ENCODE measurements at places on chromosomes 16 and 17.

DNA sequence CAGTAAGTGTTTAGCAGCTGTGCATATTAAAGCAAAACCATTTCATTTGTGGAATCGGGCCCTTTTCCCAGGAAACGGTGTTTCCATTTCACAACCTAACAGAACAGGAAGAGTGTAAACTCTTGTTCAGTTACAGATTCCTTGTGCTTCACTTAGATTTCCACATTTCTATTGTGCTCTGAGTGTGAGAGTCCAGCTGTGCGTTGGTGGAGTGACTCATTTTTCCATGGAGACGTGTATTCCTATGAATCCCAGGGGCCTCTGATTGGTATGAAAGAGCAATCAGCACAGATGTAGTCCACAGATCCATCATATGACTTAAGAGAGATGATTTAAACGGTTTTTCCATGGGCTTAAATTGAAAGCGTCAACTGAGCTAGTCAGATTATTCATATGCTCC is 13.3 kb upstream of the CAVIN1 start:
- DNase-seq = no peak

- no peak for DNase-seq
These were observed 229.5 kb downstream of the PRKCA start for GRCh38 chr17:66531851-66532295.

GRCh38 chr17:28492352-28493310 is 13.5 kb upstream of the FOXN1 start:
- no peak for DNase-seq

DNA sequence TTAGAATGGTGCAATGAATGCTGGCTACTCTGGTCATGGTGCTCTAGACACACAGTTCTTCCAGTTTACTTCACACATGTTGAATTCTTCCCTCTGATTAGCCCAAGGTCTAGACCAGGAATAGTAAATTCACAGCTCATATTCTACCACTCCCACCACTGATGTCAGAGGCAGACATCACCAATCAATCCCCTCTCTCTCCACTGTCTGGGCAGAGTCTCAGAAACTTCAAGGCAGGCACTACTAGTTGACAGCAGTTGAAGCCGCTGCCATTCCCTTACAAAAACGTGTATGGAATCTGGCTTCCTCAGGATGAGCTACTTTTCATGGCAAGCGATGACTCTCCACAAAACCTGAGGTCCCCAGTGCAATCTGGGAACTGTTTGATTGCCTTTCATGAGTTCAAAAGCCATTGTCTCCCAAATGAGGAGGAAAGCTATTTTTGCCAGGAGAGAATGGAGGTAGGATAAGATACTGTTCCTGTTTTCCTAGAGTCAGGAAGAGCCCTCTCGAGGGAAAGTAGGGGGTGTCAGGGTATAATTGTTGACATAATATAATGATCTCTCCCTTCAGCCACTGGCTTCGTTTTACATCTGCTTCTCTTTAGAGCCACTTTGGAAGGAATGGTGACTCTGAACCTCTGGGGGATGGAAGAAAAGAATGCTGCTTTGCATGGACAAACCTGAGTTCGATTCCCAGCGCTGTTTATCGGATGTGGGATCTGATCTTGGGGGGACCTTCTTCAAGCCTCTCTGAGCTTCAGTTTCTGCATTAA is 90.0 kb downstream of the FOXL1 start:
- DNase-seq = no peak

- DNase-seq = no peak
These were observed 2.0 kb downstream of the RNF40 start for GRCh38 chr16:30764086-30764485.

- DNase-seq = no peak
These were observed 58.7 kb downstream of the HSD17B2 start for GRCh38 chr16:82093666-82094300.

GRCh38 chr16:25633549-25633948 is 58.2 kb upstream of the HS3ST4 start:
- DNase-seq = no peak

DNA sequence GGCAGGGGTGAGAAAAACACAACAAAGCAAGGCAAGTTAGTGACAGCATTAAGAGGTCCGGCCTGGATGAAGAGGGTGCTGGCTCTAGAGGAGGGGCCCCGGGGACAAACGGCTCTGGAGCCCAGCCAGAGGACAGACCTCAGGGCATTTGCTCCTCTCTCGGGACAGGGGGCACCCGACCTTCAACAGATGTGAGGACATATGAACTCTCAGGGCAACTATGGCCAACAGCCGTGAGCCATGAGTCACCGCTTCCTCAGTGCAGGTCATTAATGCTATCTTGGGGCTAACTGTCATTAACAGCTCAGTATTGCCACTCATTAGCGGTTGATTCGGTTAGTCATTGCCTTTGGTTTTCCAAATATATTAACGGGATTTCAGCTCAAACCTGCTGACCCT is 9.7 kb upstream of the ARL5C start:
- no peak for DNase-seq

DNA sequence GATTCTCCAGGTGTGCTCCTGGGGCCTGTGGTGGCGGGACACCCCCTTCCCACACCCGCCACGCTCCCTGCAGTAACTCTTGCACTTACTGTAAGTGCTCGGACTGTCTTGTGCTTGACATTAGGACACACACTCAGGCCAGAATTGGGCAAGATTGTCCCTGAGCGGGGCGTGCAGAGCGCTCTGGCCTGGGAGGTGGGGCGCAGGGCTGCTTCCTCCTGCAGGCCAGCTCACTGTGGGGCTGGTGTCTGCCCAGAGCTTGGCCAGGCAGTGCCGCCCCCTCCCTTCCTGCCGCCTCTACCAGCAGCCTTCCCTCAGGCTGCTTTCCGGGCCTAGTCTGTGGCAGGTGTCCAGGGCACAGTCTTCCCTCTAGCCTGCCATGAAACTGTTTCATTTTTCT is 6.1 kb upstream of the ATP6V0C start:
- DNase-seq = no peak

- DNase-seq = no peak
These were observed 290.6 kb downstream of the BCAS3 start for GRCh38 chr17:60968266-60968665.

GRCh38 chr17:50130559-50131305 is 772 bp upstream of the SAMD14 start:
- no peak for DNase-seq

DNA sequence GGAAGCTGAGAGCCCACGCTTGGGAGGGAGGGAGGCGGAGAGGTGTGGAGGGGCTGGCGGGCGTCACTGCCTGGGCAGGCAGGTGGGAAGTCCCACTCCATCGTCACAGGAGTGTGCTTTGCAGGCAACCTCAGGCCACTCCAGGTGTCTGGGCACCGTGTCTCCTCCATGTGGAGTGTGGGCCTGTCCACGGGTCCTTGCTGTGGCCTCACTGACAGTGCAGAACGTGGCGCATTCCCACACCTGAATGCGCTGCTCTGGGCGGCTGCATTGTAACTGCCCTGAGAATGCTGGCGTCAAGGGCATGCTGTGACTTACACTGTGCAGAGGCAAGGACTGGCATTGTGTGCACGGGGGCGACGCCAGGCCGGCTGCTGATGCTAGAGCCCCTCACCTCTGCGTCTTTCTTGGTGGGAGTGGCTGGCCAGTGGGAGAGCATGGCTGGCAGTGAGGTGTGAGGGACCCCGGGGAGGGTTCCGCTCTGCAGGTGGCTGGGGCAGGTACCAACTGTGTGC is 66.4 kb downstream of the BANP start:
- DNase-seq = no peak

GRCh38 chr16:19837984-19838707 is 46.5 kb downstream of the GPRC5B start:
- no peak for DNase-seq

DNA sequence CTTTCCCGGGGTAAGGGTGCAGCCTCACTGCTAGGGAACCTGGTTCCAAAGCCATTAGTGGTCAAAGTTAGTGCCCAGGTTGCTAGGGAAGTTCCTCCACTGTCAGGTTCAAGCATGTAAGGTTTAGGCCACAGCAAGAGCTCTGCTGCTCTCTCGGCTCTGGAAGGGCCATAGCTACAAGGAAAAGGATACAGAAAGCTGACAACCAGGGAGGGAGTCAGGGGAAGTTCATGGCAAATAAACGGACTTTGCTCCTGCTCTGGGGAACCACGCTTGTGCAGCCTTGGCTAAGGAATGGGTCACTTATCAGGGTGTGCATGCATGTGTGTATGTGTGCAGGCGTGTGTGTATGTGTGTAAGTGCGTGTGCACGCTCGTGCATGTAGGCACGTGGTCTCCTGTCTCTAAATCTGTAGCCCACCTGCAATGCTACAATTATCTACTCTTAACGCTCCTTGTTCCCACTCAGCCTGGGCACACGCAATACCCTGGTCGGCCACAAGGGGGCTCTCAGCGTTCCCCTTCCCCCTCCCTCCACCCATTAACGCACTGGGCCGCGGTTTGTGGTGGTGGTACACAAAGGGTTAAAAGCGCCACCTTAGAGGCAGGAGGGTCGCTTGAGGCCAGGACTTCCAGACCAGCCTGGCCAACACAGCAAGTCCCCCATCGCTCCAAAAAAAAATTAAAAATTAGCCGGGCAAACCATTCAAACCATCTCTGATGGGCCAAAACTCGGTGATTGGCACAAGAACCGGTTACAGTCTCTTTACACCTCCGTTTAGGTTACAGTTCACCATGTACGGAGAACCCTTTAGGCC is 48.4 kb upstream of the KDM8 start:
- DNase-seq = peak; percentile 68
